Stimulated activated CD4-positive, alpha-beta T cell treated with anti-CD3 and anti-CD28 coated beads, TNF-alpha, amount 100 ng/mL, for 48 hours (primary cell): ENCODE measurements at places on chromosomes 7 and 10.

- DNase-seq, result no peak
Measured at GRCh38 chr7:149883452-149883861, 9.7 kb downstream of the ATP6V0E2 start.

DNA sequence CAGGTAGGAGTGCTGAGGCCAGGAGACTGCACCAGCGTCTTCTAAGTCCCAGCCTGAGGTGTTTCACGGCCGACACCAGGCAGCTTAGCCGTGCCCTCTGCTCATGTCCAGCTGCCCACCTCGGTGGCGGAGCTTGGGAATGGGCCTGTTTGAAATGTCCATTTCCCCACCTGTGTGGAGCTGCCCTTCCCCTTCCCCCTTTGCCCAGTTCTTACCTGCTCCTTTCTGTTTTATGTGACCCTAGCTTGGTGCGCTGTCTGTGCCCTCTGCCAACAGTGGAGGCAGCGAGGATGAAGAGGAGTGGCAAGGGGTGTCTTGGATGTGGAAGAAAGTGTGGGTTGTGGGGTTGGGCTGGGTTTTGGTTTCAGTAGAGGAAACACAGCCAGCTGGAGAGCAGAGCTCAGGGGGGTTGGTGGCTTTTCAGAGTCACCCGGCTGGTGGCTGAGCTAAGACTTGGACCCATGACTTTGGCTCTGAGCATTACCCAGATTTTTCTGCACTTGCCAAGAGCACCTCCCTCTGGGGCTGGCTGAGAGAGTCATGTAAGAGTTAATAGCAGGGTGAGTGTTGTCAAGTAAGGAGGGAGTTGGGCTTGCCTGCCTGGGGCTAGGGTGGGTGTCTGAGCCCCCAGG lies 37.4 kb downstream of the GBX1 start:
- DNase-seq, result no peak

DNA sequence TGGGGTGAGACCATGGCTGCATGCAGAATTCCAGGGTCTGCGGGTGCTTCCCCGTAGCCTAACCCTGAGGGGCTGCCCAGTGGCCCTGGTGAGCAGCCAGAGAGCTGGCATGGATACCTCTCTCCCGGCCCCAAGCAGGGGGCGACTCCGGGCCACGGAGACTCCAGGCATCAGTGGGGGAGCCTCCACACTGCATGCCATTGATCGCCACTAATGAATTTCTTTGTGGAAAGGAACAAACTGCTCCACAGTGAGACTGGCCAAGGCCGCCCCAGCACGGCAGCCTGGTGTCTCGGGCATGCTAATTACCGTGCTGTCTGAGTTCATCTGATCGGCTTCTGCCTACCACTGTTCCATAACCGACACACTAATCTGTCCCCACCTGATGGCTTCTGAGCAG lies 184.4 kb downstream of the GRID1 start:
- DNase-seq, result no peak

DNA sequence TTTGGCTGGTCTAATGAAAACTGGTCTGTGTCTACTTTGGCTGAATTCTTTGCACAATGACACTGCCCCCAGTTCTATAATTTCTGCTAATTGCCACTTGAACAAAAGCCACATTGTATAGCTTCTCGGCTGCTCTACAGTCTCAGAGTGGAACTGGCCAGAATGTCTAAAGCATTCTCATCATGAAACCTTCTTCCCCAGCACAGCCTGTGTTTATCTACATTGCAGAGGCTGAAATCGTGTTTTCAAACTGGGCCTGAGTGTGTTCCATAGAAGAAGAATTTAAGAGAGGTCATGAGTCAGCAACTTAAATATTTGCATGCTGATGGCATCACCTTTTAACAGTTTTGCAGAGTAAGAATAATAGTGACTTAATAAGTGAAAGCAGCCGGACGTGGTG lies 177.2 kb downstream of the BUB3 start:
- no peak for DNase-seq

- no peak for DNase-seq
Measured at GRCh38 chr10:59177836-59178235, 1.4 kb downstream of the PHYHIPL start.

GRCh38 chr7:155422151-155422550 lies 35.8 kb upstream of the EN2 start:
- no peak for DNase-seq

DNA sequence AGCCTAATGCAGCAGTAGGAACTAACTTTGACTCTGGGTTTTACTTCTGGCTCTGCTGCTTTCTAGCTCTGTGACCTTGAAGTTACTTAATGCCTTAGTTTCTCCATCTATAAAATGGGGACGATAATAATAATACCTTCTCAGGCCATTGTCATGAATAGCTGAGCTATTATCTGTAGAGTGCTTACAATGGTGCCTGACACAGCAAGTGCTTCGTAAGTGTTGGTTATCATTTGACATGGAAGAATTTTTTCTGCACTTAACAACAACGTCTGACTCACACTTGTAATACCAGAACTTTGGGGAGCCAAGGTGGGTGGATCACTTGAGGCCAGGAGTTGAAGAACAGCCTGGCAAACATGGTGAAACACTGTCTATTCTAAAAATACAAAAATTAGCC lies 140.5 kb downstream of the ARL4A start:
- DNase-seq, result no peak

GRCh38 chr10:48456361-48456804 lies 148.5 kb downstream of the ARHGAP22 start:
- no peak for DNase-seq

DNA sequence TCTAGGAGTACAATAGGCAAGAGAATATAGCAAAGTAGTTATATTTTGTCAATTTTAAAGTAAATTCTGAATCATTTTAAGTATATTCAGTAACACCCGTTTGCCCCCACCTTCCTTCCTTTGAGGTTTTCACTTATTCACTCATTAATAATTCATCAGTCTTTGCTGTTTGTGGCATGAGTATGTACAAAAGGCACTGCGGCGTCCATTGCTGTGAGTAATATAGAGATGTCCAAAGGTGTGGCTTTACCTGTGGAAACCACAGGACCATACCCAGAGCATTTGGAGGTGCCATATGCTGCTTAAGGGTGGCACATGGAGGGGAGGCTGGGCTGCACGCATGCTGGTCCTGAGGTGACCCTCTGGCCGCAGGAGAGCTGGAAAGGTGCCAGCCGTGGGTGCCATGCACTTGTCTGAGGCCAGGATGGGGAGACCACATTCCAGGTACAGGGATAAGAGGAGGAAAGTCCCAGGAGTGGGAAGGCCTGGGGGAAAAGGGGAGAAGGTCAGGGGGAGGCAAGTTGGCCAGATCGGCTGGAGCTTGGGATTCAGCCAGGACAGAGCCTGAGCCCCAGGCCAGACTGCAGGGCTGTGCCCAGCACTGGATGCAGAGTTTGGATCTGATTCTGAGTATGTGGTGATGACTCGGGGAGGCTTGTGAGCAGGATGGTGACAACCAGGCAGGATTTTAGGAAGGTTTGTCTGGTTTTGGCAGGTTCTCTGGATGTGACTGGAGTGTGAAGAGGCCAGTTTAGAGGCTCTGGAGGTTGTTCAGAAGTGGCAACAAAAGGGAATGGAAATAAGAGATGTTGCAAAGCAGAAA lies 223.4 kb downstream of the MGMT start:
- DNase-seq, result no peak

- DNase-seq, result no peak
Measured at GRCh38 chr7:44403176-44403759, 77.9 kb upstream of the CAMK2B start.

GRCh38 chr10:61410353-61411070 lies 42.7 kb downstream of the TMEM26 start:
- DNase-seq, result no peak

DNA sequence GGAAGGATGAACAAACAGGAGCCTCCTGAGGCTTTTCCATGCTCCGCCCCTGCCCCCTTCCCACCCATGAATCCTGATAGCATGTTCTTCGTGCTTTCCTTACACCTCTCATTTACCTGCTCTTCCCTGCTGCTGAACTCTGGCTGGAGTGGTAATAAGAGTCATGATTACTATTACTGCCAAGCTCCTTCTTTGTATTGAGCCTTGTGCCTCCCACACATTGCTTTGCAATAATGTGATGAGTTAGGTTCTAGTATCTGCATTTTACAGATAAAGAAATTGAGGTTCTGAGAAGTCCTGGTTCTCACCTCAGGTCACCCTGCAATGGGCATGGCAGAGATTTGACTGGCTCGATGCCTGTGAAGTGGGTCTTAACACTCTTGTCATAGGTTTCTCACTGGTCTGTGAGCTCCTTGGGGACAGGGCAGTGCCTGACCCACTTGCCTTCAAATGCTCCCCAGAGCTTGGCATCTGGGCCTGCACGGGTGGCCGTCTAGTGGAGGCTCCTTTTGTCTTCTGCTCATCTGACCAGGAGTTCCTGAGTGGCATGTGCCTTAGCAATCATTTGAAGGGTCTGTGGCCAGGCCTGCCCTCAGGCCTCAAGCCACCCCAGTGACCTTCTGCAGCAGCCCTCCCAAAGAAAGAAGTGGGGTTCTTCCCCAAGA lies 309.2 kb upstream of the ZMIZ1 start:
- no peak for DNase-seq

GRCh38 chr10:124158592-124158991 lies 65.2 kb upstream of the CHST15 start:
- DNase-seq, result no peak

- DNase-seq, result no peak
Measured at GRCh38 chr10:130795819-130796218, 515.7 kb downstream of the TCERG1L start.

GRCh38 chr10:90834326-90834725 lies 23.5 kb downstream of the HTR7 start:
- no peak for DNase-seq

DNA sequence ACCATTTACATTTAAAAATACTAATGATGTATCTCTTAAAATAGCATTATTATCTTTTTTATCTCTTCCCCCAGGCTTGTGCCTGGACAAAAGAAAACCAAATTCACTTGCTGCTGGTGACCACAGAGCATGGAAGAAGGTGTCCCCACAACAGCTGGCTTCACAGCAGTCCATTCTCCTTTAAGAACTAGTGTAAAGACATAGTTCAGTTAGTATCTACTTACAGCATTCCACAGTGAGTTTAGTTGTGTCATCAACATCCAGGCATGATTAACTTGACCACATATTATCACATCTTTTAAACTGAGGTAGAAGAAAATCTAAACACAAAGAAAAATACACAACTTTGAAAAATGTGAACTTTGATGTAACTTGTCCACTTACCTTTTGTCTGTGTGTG lies 55.0 kb downstream of the LRRC17 start:
- DNase-seq, result no peak

- DNase-seq, result no peak
Measured at GRCh38 chr7:101549734-101550133, 79.4 kb downstream of the MYL10 start.

- DNase-seq, result no peak
Measured at GRCh38 chr7:94394109-94394436, 622 bp upstream of the COL1A2 start.

GRCh38 chr10:125828311-125828710 lies 5.0 kb downstream of the BCCIP start:
- no peak for DNase-seq

- DNase-seq, result no peak
Measured at GRCh38 chr10:128723631-128724205, 597.5 kb upstream of the MKI67 start.

- peak; percentile 39 for DNase-seq
Measured at GRCh38 chr10:60646966-60647796, 131.1 kb upstream of the CDK1 start.

DNA sequence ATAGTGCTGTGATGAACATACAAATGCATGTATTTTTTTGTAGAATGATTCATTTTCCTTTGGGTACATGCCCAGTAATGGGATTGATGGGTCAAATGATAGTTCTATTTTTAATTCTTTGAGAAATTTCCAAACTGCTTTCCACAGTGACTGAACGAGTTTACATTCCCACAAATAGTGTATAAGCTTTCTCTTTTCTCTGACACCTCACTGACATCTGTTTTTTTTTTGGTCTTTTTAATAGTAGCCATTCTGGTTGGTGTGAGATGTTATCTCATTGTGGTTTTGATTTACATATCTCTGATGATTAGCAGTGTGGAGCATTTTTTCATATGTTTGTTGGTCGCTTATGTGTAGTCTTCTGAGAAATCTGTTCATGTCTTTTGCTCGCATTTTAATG lies 195.0 kb upstream of the AGK start:
- no peak for DNase-seq

GRCh38 chr10:80158598-80159127 lies 26.1 kb downstream of the PLAC9 start:
- DNase-seq, result no peak

DNA sequence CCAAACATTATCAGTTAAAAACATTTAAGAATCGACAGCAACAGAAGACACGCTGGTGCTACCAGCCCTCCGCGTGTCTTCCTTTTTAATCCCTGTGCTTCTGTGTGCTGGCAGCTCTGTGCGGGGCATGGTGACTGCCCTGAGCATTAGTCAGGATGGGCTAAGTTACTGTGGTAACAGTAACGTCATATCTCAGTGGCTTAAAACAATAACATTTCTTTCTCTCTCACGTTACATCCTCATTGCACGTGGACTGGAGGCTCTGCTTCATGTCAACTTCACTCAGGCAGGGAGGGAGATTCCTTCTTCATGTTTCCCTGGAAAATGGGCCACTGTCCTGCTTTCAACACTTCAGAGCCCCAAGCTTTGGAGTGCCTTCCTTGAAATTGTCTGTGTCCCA lies 378.5 kb downstream of the CCSER2 start:
- no peak for DNase-seq
